ENCODE measurements at places on chromosomes 16 and 17. TPM values are rescaled to one million over a fixed set of nuclear protein-coding genes. Genes with fewer than 3 reads are reported as not detected.

DNA sequence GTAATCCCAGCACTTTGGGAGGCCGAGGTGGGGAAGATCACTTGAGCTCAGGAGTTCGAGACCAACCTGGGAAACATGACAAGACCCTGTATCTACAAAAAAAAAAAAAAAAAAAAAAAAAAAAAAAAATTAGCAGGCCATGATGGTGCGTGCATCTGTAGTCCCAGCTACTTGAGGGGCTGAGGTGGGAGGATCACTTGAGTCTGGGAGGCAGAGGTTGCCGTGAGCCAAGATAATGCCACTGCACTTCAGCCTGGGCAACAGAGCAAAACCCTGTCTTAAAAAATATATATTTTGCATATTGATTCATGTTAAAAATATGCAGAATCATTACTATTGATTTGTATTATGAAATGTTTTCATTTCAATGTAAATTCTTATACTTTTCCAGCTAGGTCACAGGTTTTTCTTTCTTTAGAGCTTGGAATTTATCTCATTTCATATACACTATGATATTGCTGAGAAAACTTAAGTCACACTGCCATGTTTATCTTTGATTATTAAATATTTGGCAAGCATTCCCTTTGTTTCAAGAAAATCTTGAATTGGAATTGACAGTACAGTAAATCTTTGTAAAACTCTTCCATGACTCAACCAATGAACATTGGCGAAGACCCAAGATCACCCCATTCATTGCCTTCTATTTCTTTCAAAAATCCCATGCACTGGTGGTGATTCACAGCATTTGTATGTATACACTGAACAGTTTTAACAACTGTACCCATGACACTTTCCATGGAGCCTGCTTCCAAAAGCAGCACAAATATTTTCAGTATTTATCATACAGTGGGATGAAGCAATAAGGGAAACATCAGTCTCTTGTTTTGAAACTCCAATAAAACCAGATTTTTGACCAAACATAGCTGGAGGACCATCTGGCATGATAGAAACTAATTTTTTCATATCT, 83.5 kb upstream of the TNRC6A start:
- no peak for DNase-seq

- no peak for DNase-seq
Observed at GRCh38 chr16:48383009-48383876, 2.0 kb downstream of the SIAH1 start.

DNA sequence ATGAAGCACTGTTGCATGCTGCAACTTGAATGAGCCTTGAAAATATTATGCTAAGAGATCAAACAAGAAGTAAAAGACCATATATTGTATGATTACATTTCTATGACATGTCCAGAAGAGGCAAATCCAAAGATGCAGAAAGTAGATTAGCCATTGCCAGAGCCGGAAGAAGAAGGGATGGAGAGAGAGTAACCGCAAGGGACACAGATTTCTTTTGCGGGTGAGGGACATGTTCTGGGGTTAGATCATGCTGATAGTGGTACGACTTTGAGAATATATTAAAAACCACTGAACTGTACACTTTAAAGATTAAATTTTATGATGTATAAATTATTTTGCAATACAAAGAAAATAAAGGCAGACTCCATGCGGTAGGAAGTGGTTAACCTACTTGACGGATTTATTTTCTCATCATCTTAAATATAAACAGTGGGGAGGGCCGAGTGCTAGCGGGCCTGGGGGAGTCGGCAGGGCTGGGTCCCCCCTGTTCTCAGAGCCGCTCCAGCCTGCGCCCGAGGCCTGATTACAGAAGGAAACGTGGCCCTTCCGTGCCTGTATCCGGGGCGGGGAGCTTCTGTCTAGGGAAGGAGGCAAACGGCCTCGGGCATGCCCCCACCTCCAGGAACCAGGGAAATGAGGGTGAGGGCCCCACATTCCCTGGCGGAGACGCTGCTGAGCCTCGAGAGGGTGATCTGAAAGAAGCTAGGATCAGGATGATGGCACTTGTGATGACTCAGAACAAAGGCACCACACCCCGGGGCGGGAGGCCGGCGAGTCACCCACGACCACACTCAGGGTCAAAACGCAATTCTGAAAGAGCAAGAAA, 48.0 kb downstream of the SHCBP1 start:
- DNase-seq = no peak

Gene NEUROD2
- total RNA-seq = not detected

Gene RNF222
- not detected for total RNA-seq

Measured in CD8-positive, alpha-beta memory T cell (primary cell).